GM23338 (cell line): ENCODE measurements at places on chromosomes 13 and 19. TPM values are rescaled to one million over a fixed set of nuclear protein-coding genes. Genes with fewer than 3 reads are reported as not detected.

The PEAK3 gene
- not detected in 2 replicates for polyA plus RNA-seq

The FAM216B gene
- 0.06 TPM in 1 of 2 replicates, not detected in the other for polyA plus RNA-seq

The GRIK5 gene
- 5.1 and 6.2 TPM in 2 replicates for polyA plus RNA-seq

The CEBPA gene
- polyA plus RNA-seq: 0.50 and 1.2 TPM in 2 replicates

The OR2Z1 gene
- not detected in 2 replicates for polyA plus RNA-seq

DNA sequence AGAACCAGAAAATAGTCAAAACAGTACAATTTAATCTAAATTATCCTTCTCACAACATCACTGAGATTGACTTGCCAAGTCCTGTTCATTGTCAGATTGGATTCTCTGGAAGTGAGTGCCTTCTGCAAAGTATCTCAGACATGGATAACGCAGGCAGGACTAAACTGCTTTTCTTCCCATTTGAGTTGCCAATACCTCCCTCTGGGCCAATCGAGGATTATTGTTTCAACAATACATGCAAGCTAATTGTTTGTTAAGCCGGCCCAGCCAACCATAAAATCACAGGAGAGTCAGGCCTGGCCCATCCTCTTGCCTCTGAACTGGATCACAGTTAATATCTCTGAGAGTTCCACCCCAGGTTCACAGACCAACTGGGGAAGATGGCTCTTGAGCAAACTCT, 240.0 kb downstream of the ENOX1 start:
- no peaks in the 10 kb centered on the region for H3K36me3 ChIP-seq
- no peak for DNase-seq
- H3K4me3 ChIP-seq: no peak overlapping the region
- no peaks in the 10 kb centered on the region for H3K27me3 ChIP-seq

DNA sequence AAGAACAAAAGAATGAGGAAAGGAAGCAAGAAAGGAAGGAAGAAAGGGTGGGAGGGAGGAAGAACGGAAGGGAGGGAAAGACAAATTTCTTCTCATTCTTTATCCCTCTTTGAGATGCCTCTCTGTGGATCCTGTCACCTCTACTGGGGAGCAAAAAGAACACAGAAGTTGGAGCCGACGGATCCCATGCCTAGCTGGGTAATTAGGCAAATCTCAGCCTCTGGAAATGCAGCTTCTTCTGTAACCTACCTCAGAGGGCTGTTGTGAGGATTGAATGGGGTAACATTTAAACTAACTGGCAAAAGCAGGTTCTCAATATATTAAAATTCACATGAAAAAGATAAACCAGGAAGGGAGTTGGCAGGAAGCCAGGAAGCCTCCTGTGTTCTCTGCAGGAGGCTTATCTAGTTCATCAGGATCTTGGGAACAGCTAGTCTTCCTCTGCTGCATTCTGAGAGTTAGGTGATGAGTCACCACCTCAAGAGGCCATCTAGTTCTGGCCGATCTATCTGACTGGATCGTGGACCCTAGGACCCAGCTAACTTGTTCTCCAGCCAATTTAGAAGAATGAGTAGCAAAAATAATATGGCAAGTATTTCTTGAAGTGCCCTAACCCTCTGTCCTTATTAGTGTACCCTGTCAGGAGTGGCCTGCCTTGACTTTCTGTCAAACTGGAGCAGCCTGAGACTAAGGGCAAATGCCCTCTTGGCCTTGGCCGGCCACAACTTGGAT, 15.2 kb upstream of the CPB2 start:
- no peak overlapping the region for H3K4me3 ChIP-seq
- no peak overlapping the region for H3K27ac ChIP-seq
- DNase-seq: no peak
- no peaks in the 10 kb centered on the region for H3K36me3 ChIP-seq
- peaks cover 8% of the 10 kb centered on the region; the same call in 1 of the 2 replicates for H3K4me1 ChIP-seq

DNA sequence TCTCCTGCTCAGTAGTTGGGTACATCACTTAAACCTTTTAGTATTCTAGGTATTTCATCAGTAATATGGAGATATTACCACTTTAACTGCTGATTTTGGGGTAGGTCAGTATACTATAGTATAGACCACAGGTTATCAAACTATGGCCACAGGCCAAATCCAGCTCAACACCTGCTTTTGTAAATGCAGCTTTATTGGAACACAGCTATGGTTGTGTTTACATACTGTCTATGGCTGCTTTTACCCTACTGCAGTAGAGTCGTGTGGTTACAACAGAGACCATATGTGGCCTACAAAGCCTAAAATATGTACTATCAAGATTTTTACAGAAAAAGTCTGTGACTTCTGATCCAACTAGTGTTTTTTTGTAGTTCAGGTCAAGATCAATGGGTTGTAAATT, 10.3 kb downstream of the COG6 start:
- H3K36me3 ChIP-seq: 0 out of 2 replicates have a peak, but pooled peaks cover 4% of the 10 kb centered on the region
- H3K4me1 ChIP-seq: no peaks in the 10 kb centered on the region
- no peaks in the 10 kb centered on the region for H3K27me3 ChIP-seq
- H3K27ac ChIP-seq: no peak overlapping the region

GRCh38 chr19:29302002-29302928, 89.3 kb upstream of the UQCRFS1 start:
- H3K4me1 ChIP-seq: no peaks in the 10 kb centered on the region
- no peak for DNase-seq
- no peaks in the 10 kb centered on the region for H3K36me3 ChIP-seq
- no peak overlapping the region for H3K4me3 ChIP-seq
- no peak overlapping the region for H3K27ac ChIP-seq

- H3K27ac ChIP-seq: no peak within 1 kb of the TSS
- H3K4me1 ChIP-seq: peaks cover 7% of the 10 kb centered on the region
- peaks cover 51% of the 10 kb centered on the region for H3K27me3 ChIP-seq
- H3K36me3 ChIP-seq: no peaks in the 10 kb centered on the region
- DNase-seq: peak; percentile 93
These were observed at the start of gene SERTM1 for GRCh38 chr13:36673838-36674326. TSS of gene SERTM1 (plus strand) at chr13:36674020. CDS start at chr13:36695079, 21,059 bp downstream.

- 0 out of 2 replicates have a peak, but pooled peaks cover 2% of the 10 kb centered on the region for H3K4me1 ChIP-seq
- DNase-seq: no peak
- no peaks in the 10 kb centered on the region for H3K27me3 ChIP-seq
- H3K4me3 ChIP-seq: no peak overlapping the region
- H3K36me3 ChIP-seq: peaks cover 6% of the 10 kb centered on the region; the same call in 1 of the 2 replicates
These were observed 65.4 kb upstream of the WDFY2 start for GRCh38 chr13:51518827-51519226.

DNA sequence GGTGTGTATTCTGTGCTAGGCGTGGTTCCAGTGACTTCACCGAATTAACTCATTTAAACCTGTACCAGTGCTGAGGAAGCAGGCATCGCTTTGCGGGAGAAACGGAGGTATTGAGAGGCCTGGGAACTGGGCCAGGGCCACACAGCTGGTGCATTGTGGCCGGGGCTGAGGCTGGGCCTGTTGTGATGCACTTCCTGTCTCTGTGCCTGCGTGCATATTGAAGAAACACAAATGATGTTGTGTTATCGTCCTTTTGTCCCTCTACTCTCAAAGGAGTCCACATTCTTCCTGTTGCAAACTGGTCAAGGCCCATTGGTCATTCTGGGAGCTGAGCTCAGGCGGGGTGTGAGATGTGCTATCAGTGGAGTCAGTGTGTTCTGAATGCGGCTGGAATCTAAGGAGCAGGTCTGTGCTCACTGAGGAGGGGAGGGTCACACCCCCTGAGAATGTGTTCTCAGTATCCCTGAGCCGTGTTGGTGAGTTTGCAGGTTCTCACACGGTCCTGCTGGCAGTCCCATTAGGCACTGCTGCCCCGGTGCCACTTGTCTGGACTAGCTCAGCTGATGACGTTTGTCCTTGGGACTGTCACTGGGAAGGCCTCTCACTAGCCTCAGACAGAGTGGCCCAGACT, 62.1 kb downstream of the ARHGEF7 start:
- no peak overlapping the region for H3K4me3 ChIP-seq
- H3K27me3 ChIP-seq: no peaks in the 10 kb centered on the region
- 0 out of 2 replicates have a peak, but pooled peaks cover 5% of the 10 kb centered on the region for H3K4me1 ChIP-seq
- DNase-seq: no peak
- H3K27ac ChIP-seq: 0 out of 2 replicates have a peak overlapping the region, but pooled peaks have one; percentile 19

DNA sequence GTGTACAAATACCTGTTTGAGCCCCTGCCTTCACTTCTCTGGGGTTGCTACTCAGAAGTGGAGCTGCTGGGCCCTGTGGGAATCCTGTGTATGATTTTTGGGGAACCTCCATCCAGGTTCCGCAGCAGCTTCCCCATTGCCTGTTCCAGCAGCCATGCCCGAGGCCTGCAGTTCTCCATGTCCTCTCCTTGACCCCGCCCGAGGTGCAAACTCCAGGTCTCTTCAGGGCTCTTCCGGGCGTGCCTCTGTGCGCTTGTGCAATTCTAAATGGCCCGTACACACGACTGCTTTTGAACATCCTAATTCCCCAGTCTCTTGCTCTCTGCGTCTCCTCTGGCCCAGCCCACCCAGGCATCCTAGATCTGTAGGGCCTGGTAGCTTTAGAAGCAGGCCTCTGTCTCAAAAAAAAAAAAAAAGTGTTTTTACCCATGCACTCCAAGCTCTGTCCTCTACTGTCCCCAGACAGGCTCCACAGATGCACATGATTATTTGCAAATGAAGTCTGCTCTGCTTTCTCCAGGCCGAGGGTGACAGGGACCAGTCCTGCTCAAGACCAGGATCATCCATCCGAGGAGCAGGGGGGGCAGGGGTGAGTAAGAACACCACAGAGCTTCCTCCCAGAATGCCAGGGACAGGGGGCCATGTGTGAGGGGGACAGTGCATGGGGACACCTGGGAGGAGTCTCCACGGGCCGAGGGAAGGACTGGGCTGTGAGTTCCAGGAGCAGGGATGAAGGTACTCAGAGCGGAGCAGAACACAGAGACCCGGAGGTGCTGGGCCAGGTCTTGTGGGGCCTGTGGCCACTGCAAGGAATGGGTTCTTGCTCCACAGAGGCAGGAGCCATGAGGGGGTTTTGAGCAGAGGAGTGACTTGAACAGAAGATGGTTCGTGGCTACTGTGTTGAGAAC, 51.7 kb downstream of the SLC7A9 start:
- no peaks in the 10 kb centered on the region for H3K27me3 ChIP-seq
- H3K4me3 ChIP-seq: no peak overlapping the region
- no peaks in the 10 kb centered on the region for H3K36me3 ChIP-seq
- peaks cover 15% of the 10 kb centered on the region for H3K4me1 ChIP-seq
- H3K27ac ChIP-seq: no peak overlapping the region

GRCh38 chr13:95533545-95534160, 18.9 kb upstream of the CLDN10 start:
- no peak overlapping the region for H3K4me3 ChIP-seq
- H3K27ac ChIP-seq: no peak overlapping the region
- no peaks in the 10 kb centered on the region for H3K36me3 ChIP-seq
- H3K27me3 ChIP-seq: no peaks in the 10 kb centered on the region
- DNase-seq: peak; percentile 64

- no peak for DNase-seq
- no peak overlapping the region for H3K4me3 ChIP-seq
- peaks cover 15% of the 10 kb centered on the region for H3K4me1 ChIP-seq
These were observed 3.8 kb upstream of the MLNR start for GRCh38 chr13:49216334-49216733.

- peaks cover 3% of the 10 kb centered on the region; the same call in 1 of the 2 replicates for H3K36me3 ChIP-seq
- H3K4me1 ChIP-seq: no peaks in the 10 kb centered on the region
- DNase-seq: no peak
- H3K4me3 ChIP-seq: no peak overlapping the region
- H3K27me3 ChIP-seq: no peaks in the 10 kb centered on the region
These were observed 24.4 kb upstream of the LDLR start for GRCh38 chr19:11064831-11065303.

DNA sequence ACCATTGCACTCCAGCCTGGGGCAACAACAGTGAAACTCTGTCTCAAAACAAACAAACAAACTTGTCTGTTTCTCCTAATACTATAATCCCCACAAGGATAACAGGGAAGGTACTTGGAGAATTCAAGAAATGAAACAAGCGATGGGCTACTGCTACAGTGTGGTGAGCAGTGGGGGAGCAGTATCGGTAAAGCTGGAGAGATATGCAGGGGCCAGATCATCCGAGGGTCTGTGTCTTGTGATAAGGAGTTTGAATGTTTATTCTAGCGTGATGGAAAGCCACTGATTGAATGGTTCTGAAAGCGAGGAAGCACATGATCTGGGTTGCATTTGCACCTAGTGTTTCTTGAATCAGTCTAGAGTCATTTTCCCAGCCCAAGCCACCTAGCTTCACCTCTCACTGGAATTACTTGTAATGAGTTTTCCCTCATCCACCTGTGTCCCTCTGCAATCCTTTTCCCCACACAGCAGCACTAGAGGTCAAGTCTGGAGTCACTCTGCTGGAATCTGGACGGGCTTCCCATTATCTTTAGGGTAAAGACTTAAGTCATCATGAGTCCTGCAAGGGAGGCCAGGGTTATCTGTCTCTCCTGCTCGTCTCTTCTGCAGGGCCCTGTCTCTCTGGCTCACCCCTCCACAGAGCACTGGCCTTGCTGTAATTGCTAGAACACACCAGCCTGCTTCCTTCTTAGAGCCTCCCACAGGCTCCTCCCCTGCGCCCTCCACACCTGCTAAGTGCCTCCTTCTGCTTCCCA, 162.3 kb downstream of the KLF5 start:
- H3K4me1 ChIP-seq: no peaks in the 10 kb centered on the region
- no peak overlapping the region for H3K4me3 ChIP-seq
- no peaks in the 10 kb centered on the region for H3K36me3 ChIP-seq
- H3K27me3 ChIP-seq: no peaks in the 10 kb centered on the region

DNA sequence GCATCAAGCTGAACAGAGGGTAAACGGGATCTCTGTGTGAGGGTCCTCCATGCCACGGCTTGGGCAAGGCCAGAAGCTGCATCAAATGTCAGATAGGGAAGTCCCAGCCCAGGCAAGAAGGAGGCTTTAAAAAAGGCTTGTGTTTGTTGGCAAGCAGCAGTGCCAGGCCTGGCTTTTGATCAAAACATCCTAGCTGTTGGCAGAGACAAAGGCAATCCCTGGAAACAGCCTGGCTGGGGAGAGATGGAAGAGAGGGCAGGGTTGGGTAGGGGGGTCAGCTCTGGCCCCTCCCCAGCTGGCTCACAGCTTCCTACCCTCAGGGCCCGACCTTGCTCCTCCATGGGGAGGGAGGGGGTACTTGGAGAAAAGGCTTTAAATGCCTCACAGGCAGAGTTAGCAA, 61.8 kb upstream of the KCTD15 start:
- no peak overlapping the region for H3K4me3 ChIP-seq
- H3K27ac ChIP-seq: no peak overlapping the region
- H3K27me3 ChIP-seq: no peaks in the 10 kb centered on the region

GRCh38 chr13:59658027-59658737, 505.5 kb downstream of the DIAPH3 start:
- no peaks in the 10 kb centered on the region for H3K36me3 ChIP-seq
- H3K27me3 ChIP-seq: no peaks in the 10 kb centered on the region
- H3K27ac ChIP-seq: no peak overlapping the region
- DNase-seq: no peak
- H3K4me1 ChIP-seq: peaks cover 4% of the 10 kb centered on the region; the same call in 1 of the 2 replicates

GRCh38 chr13:35630551-35631275, 154.2 kb upstream of the MAB21L1 start:
- no peak overlapping the region for H3K27ac ChIP-seq
- no peaks in the 10 kb centered on the region for H3K4me1 ChIP-seq
- no peak overlapping the region for H3K4me3 ChIP-seq
- peak; percentile 94 for DNase-seq
- H3K36me3 ChIP-seq: no peaks in the 10 kb centered on the region

- H3K27me3 ChIP-seq: no peaks in the 10 kb centered on the region
- H3K27ac ChIP-seq: no peak overlapping the region
- H3K4me3 ChIP-seq: no peak overlapping the region
- no peaks in the 10 kb centered on the region; the same call in 1 of the 2 replicates for H3K36me3 ChIP-seq
- DNase-seq: no peak
These were observed 26.3 kb downstream of the CYP4F2 start for GRCh38 chr19:15871570-15871969.
